ENCODE measurements at places on chromosomes 4 and X.

GRCh38 chr4:82123934-82124333 lies 249.9 kb downstream of the HNRNPD start:
- no peak for DNase-seq

- no peak for DNase-seq
Measured at GRCh38 chr4:153486281-153487151, 20.4 kb downstream of the TMEM131L start.

DNA sequence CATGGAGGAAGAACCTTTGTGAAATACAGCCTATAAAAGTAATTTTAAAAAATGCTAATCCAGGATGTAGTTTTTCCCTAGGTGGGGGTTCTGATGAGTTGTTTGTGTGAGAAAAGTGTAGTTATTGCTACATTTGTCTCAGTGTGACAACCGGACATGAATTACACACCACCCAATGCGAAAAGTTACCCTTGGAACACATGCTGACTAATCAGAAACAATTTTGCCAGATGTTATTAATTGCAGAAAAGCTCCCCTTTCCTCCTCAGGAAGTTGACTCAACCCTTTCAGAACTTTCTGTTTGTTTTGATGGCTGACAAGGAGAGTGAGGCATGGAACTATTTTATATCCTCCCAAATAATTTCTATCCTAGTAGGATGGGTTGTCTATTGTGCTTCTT lies 38.1 kb upstream of the EDA2R start:
- no peak for DNase-seq

GRCh38 chr4:150939530-150939929 lies 75.6 kb downstream of the LRBA start:
- DNase-seq, result no peak

DNA sequence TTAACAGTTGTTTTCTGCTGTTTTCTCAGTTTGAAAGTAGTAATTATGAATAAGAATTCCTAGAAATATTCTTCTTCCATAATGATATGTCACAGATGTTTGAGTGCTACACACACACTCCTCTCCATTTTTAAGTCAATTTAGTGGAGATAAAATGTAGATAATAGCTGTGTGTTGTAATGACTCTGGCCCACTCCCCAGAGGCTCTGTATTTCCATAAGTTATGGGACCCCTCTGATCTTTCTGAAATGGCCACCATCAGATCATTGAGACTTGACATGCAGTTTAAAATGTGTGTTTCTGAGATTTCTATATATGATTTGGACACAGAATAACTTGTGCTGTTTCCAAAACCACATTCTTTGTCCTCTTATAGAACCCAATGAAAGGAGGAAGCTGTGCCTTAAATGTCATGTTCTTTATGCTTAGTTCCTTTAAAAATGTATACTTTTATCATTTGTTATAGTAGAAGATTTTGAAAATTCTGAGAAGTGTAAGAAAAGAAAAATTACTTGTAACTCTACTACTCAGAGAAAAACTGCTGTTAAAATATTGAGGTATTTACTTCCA lies 46.4 kb downstream of the GAB1 start:
- no peak for DNase-seq

DNA sequence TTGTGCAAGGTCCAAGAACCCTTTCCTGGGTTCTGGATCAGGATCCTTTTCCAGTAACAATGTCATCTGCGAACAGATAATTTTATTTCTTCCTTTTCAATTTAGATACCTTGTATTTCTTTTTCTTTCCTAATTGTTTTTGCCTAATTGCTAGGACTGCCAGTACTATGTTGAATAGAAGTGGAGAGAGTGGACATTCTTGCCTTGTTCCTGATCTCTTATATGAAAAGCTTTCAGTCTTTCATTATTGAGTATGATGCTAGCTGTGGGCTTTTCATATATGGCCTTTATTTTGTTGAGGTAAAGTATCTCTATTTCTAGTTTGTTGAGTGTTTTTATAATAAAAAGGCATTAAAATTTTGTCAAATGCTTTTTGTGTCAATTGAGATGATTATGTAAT lies 42.2 kb upstream of the SPP1 start:
- no peak for DNase-seq

DNA sequence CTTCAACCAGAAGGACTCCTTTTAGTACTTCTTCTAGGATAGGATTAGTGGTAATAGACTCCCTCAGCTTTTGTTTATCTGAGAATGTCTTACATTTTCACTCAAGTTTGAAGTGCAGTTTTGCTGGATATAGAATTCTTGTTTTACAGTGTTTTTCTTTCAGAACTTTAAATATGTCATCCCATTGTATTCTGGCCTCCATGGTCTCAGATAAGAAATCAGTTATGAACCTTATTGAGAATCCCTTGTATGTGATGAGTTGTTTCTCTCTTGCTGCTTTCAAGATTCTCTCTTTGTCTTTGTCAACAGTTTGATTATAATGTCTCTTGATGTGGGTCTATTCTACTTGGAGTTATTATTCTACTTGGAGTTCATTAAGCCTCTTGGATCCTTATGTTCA lies 116.1 kb upstream of the CITED1 start:
- no peak for DNase-seq

DNA sequence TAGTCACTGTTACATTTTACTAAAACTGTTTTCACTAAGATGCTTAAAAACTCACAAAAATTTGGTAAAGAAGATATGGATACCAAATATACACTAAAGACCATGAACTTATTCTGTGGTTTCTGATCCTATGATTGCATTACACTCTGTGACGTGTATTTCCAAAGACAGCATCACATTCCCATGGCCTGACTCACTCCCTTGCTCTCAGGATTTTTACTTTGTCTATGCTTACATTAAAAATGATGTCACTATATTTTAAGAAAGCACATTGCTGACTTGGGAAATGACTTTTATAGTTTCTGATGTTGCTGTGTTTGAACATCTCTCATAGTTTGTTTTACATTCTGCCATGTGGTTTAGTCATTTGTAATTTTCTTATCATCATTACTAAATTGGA lies 327.9 kb upstream of the MAGEB18 start:
- no peak for DNase-seq

- DNase-seq, result no peak
Measured at GRCh38 chr4:118994030-118994429, 105.4 kb downstream of the SYNPO2 start.

DNA sequence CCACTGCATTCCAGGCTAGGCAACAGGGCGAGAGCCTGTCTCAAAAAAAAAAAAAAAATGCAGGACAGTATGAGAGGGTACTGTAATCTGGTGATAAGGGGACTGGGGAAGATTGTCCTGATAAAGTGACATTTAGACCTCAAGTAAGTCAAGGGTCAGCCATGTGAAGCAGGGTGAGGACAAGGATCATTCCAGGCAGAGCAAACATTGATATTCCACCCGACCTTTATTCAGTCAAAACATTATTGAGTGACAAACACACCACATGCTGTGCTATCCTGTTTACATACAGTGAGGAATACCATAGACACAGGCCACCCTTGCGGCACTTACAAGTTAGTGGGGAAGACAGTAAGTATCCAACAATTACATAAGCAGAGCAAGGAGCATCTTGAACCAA lies 64.4 kb downstream of the SLC9A6 start:
- no peak for DNase-seq

DNA sequence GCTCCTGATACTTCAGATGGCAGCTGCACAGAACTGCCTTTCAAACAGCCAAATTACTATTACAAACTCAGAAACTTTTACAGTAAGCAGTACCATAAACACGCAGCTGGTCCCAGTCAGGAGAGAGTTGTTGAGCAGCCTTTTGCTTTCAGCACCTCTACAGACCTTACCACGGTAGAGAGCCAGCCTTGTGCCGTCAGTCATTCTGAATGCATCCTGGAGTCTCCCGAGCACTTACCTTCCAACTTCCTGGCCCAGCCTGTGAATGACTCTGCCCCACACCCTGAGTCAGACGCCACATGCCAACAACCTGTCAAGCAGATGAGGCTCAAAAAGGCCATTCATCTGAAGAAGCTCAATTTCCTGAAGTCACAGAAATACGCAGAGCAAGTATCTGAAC lies 12.4 kb downstream of the ZBTB49 start:
- DNase-seq, result no peak
